ENCODE measurements at places on chromosomes 7 and 10.
A peak's percentile ranks its signal among the peaks of the same experiment; 100 is the strongest.

DNA sequence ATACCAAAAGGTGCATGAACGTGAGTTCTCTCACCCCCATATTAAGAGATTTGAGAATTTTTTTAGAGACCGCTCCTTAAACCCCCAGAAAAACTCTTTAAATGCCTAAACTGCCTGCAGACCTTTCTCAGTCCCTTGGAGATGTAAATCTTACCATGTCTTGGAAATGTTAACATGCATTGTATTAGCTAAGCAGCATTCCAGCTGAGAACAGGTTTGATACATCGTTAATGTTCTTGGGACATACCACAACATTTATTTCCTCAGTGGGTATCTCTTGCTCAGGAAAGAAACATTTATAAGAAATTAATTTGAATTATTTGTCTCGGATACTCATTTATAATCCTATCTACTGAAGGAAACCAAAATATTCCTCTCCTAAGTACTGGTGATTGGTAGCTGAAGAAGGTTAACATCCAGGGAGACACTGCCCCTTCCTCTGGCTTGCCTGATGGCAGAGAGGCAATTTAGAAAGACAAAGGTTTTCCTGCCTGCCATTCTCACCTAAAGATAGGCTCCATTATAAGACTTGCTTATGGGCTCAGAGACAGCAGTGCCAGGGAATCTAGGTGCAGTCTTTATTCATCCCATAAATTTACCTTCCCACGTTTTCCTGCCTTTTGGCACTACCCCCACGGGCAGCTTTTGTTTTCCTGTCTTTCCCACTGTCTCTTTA, 141.2 kb downstream of the COBL start:
- DNase-seq, result no peak

- no peak for DNase-seq
These were observed 369.4 kb downstream of the INHBA start for GRCh38 chr7:41333511-41333910.

- no peak for DNase-seq
These were observed 377.6 kb downstream of the GPR158 start for GRCh38 chr10:25552283-25552919.

- peak; percentile 20 for DNase-seq
These were observed 45.2 kb downstream of the VPS41 start for GRCh38 chr7:38863601-38864291.

GRCh38 chr7:28239823-28240204, 59.2 kb upstream of the JAZF1 start:
- DNase-seq, result no peak

DNA sequence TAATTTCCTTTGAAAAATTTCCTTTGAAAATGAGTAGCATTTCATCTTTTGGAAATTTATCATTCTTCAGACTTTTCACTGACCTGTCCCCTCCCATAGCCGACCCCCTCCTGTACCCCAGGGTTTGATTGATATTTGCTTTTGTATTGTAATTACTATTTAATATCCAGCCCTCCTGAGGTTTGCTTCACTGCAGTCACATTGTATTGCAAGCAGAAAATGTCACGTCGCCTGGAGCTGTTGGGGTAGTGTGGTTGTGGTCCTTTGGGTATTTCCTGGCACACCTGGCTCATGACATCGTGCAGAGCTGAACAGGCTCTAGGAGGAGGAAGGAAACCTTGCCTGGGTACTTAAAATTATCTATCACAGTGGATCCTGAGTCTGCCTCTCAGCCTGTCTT, 116.1 kb downstream of the INSYN2A start:
- DNase-seq, result no peak

- no peak for DNase-seq
These were observed 60.4 kb downstream of the ARL4A start for GRCh38 chr7:12747687-12748306.

DNA sequence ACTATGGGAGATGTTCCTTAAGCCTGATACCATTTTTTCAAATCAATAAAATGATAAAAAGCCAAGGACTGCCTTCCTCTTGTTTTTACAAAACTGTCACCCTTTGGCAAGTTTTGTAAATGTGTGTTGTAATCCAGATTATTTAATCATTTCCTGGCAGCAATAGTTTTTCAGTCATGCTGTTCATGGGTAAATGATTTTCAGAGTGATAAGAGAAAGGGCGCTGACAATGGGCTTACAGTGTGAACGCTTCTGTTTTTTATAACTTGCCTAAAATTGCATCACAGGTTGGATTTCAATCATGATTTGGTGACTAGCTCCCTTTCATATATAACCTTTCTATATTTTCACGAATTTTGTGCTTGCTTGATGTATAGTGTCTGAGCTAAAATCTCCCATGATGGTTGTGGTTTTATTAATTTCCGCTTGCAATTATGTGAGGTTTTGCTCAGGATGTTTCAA, 19.0 kb upstream of the DMBT1 start:
- DNase-seq, result no peak

GRCh38 chr10:33800986-33801385, 466.5 kb upstream of the NRP1 start:
- no peak for DNase-seq

DNA sequence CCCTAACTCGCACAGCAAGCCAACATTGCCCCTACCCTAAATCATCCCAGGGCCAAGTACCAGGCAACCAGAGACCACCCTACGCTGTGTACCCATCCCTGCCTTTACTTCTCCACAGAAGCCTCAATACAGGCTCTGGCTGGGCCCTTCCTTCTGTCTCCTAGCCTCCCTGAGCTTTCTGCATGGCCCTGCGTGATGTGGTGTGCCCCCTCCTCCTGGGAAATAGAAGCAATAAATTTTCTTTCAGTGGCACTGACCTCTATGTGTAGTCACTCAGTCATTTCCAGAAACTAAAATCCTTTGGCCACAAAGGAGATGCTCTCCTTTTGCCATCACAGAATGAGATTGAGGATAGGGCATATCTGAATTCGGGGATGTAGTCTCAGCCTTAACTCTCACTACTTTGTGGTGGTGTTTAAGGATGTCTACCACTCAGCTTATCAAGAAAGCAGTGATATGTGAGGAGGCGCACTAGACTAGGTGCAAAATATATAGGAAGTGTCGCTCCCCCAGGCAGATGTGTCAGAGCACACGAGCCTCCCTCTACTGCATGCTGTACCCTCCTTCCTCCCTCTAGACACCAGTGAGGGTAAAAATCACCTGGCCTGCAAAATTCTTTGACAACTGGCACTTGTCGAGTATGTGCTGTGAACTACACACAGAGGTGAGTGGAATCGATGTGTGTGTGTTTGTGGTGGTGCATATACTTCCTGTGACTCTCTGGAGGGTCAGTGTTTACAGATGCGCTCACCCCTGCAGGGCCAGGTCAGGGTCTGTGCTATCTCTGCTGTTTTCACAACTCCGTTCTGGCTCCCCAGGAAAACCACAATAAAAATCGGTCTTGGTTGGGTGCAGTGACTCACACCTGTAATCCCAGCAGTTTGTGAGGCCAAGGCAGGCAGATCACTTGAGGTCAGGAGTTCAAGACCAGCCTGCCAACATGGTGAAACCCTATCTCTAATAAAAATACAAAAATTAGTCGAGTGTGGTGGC, 825.9 kb upstream of the IGFBP3 start:
- DNase-seq, result no peak

DNA sequence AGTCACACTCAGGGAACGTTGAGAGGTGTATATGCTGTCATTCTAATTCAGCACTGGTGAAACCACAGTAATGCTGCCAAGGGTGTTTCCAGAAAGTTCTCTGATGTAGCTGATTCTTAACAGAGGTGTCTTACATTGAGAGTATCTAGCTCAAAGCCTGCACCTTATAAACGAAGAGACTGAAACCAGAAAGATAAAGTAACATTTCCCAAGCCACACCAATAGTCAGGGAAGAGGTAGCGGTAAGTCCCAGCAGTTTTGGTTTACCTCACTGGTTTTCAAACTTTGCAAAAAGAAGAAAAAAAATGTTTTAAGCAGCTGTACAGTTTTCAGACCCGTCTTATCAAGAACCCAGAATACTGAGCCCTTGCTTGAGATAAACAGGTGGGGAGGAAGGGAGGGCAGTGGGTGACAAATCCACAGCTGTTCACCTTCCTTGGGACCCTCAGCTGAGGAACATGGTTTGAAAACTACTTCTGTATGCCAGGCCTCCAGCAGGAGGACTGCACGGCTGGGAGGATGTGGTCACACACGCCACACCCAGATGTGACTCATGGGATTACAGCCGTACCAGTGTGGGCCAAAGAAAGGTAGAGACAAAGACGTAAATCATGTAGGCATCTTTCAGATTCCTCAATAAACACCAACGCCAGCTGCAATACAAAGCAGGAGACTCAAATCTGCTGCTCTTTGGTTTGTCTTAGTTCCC, 63.9 kb upstream of the GSDME start:
- DNase-seq, result no peak

DNA sequence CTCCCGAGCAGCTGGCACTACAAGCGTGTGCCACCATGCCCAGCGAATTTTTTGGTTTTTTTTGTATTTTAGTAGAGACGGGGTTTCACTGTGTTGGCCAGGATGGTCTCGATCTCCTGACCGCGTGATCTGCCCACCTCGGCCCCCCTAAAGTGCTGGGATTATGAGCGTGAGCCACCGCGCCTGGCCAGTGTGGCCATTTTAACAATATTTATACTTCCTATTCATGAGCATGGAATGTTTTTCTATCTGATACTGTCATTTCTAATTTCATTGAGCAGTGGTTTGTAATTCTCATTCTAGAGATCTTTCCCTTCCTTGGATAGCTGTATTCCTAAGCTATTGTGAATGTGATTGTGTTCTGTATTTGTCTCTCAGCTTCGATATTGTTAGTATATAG, 96.2 kb downstream of the GLCCI1 start:
- no peak for DNase-seq

GRCh38 chr10:99523251-99523773, 9.4 kb upstream of the NKX2-3 start:
- no peak for DNase-seq

DNA sequence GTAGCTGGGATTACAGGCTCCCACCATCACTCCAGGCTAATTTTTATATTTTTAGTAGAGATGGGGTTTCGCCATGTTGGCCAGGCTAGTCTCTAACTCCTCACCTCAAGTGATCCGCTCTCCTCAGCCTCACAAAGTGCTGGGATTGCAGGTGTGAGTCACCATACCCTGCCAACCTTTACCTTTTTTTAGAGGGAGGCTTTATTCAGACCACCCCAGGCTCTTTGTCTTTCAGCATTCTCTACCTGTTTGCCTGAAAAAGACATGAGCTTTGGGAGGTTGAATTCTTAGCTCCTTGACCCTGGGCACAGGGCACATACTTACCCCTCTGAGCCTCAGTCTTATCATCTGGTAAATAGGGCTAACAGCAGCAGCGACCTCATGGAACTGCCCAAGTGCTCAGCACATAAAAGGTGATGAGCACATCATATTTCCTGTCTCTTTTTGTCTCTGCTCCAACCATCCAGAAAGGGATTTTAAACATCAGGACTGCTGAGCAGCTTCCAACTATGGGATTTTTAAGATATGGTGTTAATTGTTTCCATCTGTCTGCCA, 17.0 kb downstream of the FRMPD2 start:
- DNase-seq, result no peak

GRCh38 chr10:47255033-47255813, 44.8 kb upstream of the GDF10 start:
- no peak for DNase-seq

GRCh38 chr10:48803801-48804584, 119.3 kb downstream of the WDFY4 start:
- no peak for DNase-seq

DNA sequence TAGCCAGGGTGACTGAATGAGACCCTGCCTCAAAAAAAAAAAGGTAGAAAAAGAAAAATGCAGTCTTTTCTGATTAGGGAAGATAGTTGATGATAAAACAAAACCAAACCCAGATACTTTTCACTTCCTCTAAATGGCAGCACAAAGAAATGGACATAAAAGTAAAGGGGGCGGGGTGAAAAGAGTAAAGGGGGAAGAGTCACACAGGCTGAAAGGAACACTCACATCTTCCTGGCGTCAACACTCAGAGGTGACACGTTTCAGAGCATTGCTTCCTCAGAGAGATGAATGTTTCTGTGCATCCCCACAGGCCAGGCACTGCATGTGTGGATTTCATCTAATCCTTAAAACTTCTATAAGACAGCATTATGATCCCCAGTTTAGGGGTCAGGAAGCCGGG, 81.2 kb downstream of the HIPK2 start:
- no peak for DNase-seq

GRCh38 chr7:269721-270120, 20.2 kb upstream of the FOXL3 start:
- no peak for DNase-seq

DNA sequence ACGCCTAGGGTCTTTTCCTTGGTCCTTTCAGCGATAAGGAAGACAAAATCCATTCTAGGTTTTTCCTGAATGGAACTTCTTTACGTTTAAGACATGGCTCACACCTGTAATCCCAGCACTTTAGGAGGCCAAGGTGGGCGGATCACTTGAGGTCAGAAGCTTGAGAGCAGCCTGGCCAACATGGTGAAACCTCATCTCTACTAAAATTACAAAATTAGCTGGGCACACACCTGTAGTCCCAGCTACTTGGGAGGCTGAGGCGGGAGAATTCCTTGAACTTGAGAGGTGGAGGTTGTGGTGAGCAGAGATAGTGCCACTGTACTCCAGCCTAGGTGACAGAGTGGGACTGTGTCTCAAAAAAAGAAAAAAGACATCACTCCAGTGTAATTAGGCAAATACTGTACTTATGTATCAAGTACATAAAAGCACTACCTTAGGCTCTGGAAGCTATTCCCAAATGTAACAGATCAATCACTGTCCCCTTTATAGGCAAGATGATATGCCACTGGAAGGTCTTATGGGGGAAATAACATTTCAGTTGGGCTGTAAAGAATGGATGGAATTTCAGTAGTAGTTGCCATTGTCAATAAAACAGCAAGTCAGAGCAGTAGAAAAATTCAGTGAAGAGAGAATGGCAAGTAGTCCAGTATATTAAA, 5.7 kb downstream of the STK17A start:
- DNase-seq, result no peak

DNA sequence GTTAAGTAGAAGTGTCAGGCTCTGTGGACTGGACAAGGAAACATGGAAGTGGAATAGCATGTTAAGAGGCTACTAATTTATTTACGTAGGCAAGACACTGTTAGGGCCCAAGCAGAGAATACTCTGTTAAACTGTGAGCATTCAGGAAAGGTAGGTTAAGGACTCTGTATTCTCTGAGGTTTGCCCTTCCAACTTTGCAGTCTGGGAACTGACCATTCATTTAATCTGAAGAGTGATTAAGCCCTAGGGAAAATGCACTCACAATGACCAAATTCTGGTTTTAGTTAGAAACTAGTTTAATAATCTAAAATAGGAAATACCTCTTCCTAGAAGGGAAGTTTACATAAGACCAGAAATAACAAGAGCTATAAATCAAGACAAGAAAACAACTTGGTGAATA, 266.6 kb downstream of the SUGCT start:
- no peak for DNase-seq

DNA sequence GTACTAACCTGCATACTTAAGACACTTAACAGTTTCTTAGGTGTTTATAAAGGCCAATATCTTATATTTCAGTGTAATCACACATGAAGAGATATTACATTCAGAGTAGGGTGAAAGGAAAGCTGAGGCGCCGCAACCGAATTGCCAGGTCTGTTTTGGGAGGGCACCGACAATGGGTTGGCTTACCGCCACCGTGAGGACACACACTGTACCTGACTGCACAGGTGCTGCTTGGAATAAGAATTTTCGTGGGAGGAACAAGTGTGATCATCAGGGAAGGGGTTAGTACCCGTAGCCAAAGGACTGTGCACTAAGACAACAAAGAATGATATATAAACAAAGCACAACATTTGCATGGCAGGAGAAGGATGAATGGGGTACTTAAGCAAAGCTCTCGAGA, 591.8 kb downstream of the SUGCT start:
- DNase-seq, result no peak
